Ovary (tissue), 10 donors: ENCODE measurements at places on chromosomes 4 and X. TPM values are rescaled to one million over a fixed set of nuclear protein-coding genes. Genes with fewer than 3 reads are reported as not detected.

The XG gene
- 0.25 TPM for total RNA-seq

The ART3 gene
- total RNA-seq: 0.71 TPM

The ARHGAP36 gene
- total RNA-seq: not detected

The NSDHL gene
- 10.6 TPM for total RNA-seq

The ADAMTS3 gene
- total RNA-seq: 3.1 TPM

The CCSER1 gene
- 1.2 TPM for total RNA-seq

GRCh38 chr4:183299464-183299863, 20.6 kb downstream of the CLDN22 start:
- no peak for DNase-seq
